ENCODE measurements at places on chromosomes 6 and 20.

GRCh38 chr20:48619126-48620101 lies 208.4 kb downstream of the PREX1 start:
- no peak for DNase-seq

GRCh38 chr6:137256350-137257103 lies 37.3 kb upstream of the IFNGR1 start:
- DNase-seq, result no peak

GRCh38 chr6:136163260-136163659 lies 86.9 kb downstream of the MTFR2 start:
- DNase-seq, result no peak

GRCh38 chr6:155472886-155473285 lies 17.2 kb upstream of the NOX3 start:
- no peak for DNase-seq

DNA sequence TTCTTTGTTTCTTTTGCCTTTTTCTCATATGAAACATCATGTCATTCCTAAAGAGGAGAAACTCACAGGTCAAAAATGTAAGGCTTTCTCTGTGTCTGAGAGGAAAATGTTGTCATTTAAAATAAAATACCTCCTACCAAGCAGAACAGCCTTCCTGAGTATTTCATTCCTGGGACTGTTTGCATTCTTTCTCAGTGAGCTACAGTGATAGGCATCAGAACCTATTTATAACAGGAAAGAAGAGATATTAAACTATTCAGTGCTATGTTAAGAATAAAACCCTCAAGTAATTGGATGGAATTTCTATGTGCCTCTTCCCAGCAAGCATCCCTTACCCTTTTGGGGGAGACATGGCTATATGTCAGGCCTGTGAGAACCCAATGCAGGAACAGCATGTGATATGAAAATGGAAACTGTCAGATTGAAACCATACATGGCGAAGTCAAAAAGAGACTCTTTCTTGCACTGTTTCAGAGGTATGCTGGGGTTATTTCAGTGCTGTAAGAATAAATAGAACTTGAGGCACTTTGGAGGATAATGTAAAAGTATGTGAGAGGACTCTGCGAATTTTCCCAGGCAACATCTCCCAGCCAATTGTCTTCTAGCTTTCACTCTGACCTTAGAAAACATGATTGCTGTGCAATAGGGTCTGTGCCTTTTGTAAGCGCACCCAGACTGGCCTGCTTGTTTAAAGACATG lies 133.8 kb upstream of the CCN2 start:
- DNase-seq, result peak; percentile 12

DNA sequence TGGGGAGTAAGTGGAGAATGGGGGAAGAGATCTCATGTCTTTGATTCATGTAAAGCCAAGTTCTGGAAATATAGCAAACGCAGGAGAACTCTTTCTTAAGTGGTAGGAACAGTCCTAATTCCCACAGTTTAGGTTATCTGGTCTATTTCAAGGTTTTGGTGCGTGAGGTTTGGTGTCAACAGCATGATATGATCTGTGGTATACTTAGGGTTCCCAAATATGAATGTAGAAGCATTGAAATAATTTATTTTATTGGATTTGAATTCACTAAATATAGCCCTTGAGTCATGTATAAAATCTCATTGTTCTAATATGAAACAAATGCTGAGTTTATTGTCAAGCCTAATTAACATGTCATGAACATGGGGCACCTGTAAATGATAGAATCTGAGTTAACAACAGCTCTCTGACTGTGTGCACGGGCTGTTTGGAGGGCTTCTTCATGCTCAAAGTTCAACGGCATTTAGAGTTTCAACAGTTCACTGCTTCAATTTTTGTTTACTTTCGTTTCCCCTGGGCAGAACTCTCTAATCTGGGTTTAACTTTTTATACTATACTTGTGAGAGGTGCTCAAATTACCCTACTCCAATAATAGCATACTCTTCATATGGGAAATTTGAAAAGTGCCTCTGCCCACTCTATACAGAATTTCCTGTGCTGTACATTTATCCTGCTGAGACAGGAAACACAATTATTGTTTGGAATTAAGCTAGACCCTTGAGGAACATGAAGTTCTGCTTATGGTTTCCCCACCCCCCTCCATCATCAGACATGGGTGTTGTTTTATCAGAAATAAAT lies 236.3 kb upstream of the ZNF217 start:
- DNase-seq, result no peak

DNA sequence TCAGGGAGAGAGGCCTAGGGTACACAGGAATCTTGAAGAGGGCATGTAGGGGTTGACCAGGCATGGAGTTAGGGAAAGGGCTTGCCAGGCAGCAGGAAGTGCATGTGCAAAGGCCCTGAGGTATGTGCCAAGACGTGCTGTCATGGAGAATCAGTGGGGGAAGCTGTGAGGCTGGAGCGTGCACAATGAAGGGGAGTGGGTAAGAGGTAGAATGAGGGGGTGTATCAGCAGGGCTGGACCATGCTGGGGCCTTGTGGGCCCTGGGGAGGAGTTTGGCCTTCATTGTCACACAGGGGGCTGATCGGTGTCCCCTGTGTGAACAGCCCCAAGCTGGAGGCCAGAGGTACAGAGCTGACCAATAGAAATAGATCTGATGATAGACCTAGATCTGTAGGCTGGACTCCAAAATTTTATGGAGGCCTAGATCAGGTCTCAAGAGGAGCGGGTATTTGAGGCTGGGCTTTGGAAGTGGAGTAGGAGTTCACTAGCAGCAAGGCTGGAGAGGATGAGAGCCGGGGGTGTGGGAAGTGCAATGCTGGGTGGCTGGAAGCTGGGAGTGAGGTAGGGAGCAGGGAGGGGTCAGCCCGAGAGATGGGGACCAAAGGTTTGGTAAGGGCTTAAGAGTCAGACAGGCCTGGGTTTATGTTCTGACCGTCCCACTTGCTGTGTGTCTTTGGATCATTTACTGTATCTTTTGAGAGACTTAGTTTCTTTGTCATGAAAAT lies 3.0 kb downstream of the SRC start:
- DNase-seq, result no peak

- no peak for DNase-seq
These were observed 76.7 kb upstream of the CLDN20 start for GRCh38 chr6:155187106-155187505.

DNA sequence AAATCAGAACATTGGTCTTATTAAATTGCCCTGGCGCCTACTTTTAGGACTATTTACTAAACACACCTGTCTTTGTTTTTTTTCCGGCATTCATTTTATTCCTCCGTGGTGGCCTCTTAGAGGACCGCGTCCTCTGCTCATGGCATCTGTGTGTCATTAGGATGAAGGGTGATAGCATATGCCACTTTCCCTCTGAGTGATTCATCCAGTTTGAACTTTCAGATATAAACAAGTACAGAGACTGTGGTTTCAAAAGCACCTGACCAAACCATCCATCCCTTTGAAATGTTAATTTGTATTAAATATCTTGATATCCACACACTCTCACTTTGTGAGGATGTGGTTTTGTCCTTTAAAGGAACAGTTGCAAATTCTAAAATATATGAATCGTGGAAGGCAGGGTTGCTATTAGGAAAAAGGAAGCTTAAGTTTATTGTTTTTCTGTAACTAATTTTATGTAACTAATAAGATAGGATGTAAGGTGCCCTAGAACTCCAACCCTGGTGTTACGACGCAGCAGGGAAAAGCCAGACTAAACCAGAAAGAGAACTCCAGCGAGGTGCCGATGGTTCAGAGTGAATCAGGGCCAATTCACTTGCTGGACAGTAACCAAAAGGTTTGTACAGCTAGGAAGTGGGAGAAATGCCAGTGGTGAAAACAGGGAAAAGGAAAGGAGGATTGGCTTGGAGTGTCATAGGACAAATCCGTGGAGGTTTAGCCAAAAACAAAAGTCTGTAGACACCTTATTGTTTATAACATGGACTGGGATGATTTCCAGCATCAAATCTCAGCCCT lies 98.7 kb downstream of the SHLD1 start:
- DNase-seq, result no peak

- no peak for DNase-seq
These were observed 51.2 kb downstream of the CRYBG1 start for GRCh38 chr6:106411643-106412200.

GRCh38 chr6:147974376-147974775 lies 368.3 kb upstream of the SASH1 start:
- DNase-seq, result no peak

GRCh38 chr20:35917077-35917476 lies 37.2 kb downstream of the SCAND1 start:
- no peak for DNase-seq

DNA sequence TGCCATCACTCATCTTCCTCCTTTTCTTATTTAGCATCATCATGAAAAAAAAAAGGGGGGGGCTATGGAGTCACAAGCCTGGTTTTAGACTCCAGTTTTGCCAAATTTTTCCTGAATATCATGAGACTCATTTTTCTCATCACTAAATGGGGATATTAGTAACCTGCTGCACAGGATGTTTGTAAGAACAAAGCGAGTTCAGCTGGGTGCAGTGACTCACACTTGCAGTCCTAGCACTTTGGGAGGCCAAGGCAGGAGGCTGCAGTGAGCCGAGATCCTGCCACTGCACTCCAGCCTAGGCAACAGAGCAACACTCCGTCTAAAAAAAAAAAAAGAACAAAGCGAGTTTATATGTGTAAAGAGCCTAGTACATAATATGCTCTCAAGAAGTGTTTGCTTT lies 82.8 kb downstream of the TFAP2A start:
- no peak for DNase-seq

All from GM12864 (cell line).